Cardiac muscle cell (in vitro differentiated cells and primary cell): ENCODE measurements at places on chromosomes 4 and X.
A peak's percentile ranks its signal among the peaks of the same experiment; 100 is the strongest.

- no peak for DNase-seq
These were observed 48.4 kb upstream of the RPS6KA3 start for GRCh38 chrX:20315140-20315539.

DNA sequence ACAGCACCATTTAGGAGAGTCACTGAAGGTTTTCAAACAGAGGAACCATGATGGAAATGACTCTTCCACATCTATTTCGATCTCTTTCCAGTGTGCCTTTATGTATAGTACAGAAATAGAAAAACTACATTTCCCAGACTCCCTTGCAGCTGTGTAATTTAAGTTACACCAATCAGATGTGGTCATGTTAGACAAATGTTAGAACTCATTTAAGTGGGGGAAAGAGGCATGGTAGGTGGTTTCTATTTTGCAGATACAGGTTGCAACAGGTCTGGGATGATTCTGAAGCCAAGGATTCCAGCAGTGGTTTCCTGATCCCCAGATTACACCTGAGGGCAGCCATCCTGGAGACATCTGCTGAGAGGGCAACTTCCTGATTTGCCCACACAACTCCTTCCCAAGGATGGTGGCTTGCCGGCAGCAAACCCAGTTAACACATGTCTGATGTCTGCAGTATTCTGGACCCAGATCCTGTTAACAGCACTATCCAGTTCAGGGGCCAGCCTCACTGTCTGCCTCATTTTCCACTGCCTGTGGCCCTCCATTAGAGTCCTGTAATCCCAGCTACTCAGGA is 38.7 kb upstream of the PDK3 start:
- peak; percentile 29 for DNase-seq

DNA sequence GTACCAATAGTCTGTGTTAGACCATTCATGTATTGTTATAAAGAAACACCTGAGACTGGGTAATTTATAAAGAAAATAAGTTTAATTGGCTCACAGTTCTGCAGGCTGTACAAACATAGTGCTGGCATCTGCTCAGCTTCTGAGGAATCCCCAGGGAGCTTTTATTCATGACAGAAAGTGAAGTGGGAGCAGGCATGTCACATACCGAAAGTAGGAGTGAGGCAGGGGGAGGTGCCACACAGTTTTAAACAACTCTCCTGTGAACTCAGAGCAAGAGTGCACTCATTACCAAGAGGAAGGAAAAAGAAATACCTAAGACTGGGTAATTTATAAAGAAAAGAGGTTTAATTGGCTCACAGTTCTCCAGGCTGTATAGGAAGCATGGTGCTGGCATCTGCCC is 591.2 kb downstream of the PPP4R3C start:
- no peak for DNase-seq

DNA sequence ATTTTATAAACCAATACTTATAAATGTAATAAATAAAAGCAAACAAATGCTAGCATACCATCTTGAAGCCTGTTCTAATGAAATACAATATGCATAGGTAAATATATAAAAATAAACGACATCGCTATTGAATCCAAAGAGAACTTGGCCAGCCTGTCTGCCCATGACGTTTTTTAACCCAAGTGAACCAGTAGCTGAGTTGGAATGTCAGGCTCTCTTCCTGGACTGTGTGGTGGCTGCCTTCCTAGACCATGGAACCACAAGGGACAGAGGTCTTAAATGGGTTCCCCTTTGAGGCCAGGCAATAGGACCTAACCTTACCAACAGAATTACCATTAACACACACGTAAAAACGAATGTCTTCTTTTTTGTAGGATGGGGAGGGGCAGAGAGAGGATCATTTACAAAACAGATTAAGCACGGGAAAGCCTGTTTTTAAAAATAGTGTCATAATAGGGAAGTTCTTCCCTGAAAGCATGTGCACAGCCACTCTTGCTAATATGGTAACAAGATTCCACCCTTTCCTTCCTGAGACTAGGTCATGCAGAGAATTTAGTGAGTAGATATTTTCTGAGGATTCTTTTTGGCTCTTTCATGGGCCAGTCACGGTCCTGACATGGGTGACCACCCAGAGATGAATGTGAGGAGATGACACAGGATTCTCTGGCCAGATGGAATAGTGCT is 69.4 kb upstream of the ACSL1 start:
- DNase-seq: no peak

GRCh38 chr4:4344915-4345527 is 41.9 kb upstream of the NSG1 start:
- DNase-seq: no peak
